Cerebellum (tissue), 4 donors: ENCODE measurements at places on chromosomes 3 and 15. TPM values are rescaled to one million over a fixed set of nuclear protein-coding genes. Genes with fewer than 3 reads are reported as not detected.

ZNF280D gene
- total RNA-seq, result 108 TPM

SLC22A14 gene
- total RNA-seq, result 0.82 TPM

FAM81A gene
- total RNA-seq, result 4.9 TPM

PLOD2 gene
- 26.2 TPM for total RNA-seq

CCDC12 gene
- total RNA-seq, result 23.0 TPM

SLCO2A1 gene
- total RNA-seq, result 4.4 TPM

NR2E3 gene
- 0.54 TPM for total RNA-seq

SLC22A13 gene
- 1.4 TPM for total RNA-seq

GNL3 gene
- total RNA-seq, result 50.2 TPM

ATRIP gene
- total RNA-seq, result 7.3 TPM

STX19 gene
- total RNA-seq, result not detected

ADGRG7 gene
- total RNA-seq, result not detected

LIPC gene
- not detected for total RNA-seq

EPHA3 gene
- 57.7 TPM for total RNA-seq

VPS18 gene
- 19.0 TPM for total RNA-seq
